ENCODE measurements at places on chromosomes 12 and 14.

DNA sequence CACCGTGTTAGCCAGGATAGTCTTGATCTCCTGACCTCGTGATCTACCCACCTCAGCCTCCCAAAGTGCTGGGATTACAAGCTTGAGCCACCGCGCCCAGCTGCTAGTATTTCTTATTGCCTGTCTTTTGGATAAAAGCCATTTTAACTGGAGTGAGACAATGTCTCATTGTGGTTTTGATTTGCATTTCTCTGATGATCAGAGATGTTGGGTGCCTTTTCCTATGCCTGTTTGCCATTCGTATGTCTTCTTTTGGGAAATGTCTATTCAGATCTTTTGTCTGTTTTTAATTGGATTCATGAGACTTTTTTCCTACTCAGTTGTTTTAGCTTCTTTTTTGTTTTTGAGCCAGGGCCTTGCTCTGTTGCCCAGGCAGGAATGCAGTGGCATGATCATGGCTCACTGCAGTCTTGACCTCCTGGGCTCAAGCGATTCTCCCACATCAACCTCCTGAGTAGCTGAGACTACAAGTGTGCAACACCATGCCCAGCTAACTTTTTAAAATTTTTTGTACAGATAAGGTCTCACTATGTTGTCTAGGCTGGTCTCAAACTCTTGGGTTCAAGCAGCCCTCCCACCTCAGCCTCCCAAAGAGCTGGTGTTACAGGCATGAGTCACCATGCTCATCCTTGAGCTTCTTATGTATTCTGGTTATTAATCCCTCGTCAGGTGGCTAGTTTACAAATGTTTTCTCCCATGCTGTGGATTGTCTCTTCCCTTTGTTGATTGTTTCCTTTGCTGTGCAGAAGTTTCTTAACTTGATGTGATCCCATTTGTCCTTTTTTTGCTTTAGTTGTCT lies 65.9 kb downstream of the ACACB start:
- no peak for DNase-seq
- H3K36me3 ChIP-seq = peaks cover 15% of the 10 kb centered on the region
- no peak overlapping the region for H3K27ac ChIP-seq
- H3K4me1 ChIP-seq = peaks cover 4% of the 10 kb centered on the region
- no peak overlapping the region for H3K4me3 ChIP-seq

GRCh38 chr12:103975368-103975767 lies 9.7 kb downstream of the TDG start:
- H3K4me3 ChIP-seq = no peak overlapping the region
- peaks cover 28% of the 10 kb centered on the region for H3K36me3 ChIP-seq
- no peaks in the 10 kb centered on the region for H3K27me3 ChIP-seq
- H3K4me1 ChIP-seq = peaks cover 25% of the 10 kb centered on the region
- no peak for DNase-seq

DNA sequence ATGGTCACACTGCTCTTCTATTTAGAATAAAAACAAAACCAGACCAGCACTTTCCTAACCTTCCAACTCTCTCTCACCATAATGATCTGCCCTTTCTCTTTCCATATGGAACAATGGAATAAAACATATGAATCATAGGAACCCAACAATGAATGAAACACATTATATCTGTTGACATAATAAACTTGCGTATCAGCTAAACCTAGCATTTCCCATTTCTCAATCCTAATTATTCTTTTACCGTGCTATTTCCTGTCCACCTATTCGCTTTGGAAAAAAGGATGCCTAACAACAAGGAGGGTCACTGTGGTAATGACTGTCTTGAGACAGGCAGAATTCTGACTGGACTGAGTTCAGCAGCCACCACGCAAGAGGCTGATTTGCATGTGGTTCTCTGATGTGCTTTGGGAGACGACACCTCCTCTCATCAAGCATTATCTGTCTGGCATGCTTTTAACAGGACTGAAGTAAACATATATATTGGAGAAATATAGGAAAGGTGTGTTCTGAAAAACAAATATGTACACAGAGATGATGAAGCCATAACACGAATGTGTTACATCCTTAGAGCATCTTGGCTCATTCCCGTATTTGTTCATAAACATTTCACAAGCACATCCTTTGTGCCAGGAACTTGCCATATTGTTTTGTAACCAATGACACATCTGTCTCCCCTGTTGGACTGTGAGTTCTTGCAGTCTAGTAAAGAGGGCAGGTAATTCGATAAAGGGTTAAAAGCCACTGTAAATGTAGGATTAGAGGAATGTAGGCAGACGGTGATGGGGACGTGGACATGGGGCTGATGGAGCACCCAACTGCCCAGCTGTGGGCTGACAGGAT lies 87.7 kb downstream of the PTPRB start:
- H3K36me3 ChIP-seq = no peaks in the 10 kb centered on the region
- H3K27me3 ChIP-seq = peaks cover 8% of the 10 kb centered on the region
- no peaks in the 10 kb centered on the region for H3K4me1 ChIP-seq
- H3K4me3 ChIP-seq = no peak overlapping the region
- no peak overlapping the region for H3K27ac ChIP-seq
- DNase-seq = no peak

GRCh38 chr12:5348057-5348456 lies 83.9 kb upstream of the NTF3 start:
- no peaks in the 10 kb centered on the region for H3K4me1 ChIP-seq
- no peak for DNase-seq
- H3K36me3 ChIP-seq = no peaks in the 10 kb centered on the region
- H3K27me3 ChIP-seq = peaks cover 24% of the 10 kb centered on the region

- H3K4me1 ChIP-seq = no peaks in the 10 kb centered on the region
- no peak overlapping the region for H3K27ac ChIP-seq
- no peaks in the 10 kb centered on the region for H3K36me3 ChIP-seq
- H3K4me3 ChIP-seq = no peak overlapping the region
- no peak for DNase-seq
- peaks cover 9% of the 10 kb centered on the region for H3K27me3 ChIP-seq
These were observed 40.0 kb upstream of the SLC2A13 start for GRCh38 chr12:40145896-40146295.

- no peak overlapping the region for H3K4me3 ChIP-seq
- H3K27ac ChIP-seq = no peak overlapping the region
- H3K36me3 ChIP-seq = peaks cover 7% of the 10 kb centered on the region
- H3K27me3 ChIP-seq = no peaks in the 10 kb centered on the region
- H3K4me1 ChIP-seq = peaks cover 71% of the 10 kb centered on the region
These were observed 18.5 kb downstream of the NCOR2 start for GRCh38 chr12:124548854-124549378.

DNA sequence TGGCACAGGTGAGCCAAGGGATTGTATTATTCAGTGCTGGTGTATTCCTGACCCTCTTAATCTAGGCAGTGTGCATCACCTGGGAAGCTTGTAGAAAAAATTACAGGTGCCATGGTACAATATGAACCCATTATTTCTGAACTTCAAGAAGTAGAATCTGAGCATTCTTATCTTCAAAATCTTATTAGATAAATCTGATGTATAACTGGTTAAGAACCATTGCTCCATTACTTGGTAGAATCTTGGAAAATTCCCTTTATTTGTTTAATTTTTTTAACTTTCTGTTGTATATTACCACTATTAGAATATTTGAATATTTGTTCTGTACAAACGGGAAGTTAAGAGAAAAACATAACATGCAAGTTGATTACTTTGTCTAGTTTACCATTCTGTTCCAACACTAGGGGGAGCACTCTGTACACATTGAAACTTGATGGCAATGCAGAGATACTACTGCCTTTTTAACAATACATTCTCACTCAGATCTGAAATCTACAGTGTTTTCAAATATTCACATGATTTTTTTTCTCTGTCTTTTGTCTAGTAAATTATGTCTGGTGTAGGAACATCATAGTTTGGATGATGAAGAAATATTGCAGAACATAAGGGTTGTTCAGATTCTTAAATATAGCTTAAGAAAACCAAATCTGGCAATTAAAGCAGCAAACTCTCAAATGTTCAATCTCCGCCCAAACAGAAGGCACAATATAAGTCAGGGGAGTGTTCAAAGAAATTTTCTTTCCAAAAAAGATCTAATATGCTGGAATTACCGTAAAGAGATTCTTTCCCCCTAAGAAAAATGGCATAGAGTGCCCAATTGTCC lies 196.6 kb downstream of the PCNX1 start:
- peaks cover 8% of the 10 kb centered on the region for H3K4me1 ChIP-seq
- no peak for DNase-seq
- no peak overlapping the region for H3K27ac ChIP-seq
- no peak overlapping the region for H3K4me3 ChIP-seq
- H3K36me3 ChIP-seq = peaks cover 14% of the 10 kb centered on the region

DNA sequence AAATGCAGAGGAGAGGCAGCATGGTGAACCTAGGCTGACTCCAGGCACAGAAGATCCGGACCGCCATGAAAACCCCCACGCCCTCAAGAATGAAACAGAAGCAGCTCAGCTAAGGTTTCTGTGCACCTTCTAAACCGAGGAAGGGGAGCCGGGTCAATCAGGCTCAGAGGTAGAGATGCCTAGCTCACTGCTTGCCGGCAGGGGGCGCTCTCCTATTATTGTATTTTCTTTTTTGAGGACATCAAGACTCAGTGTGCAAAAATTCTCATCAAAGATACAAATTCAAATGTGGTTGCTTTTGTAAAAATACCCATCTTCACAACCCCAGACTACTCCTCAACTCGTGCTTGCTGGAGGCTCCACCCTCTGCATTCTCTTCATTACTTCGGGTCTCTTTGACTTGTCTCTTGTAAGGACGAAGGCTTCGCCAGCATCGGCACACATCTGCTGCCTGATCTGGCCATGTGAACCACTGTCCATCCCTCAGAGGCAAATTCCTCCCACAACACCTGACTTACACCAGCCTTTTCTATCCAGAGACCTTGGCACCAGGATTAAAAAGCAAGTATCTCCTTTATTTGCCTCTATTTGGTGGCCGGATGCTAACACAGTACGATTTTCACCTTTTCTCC lies 33.4 kb upstream of the RNASE3 start:
- DNase-seq = peak; percentile 57
- H3K4me1 ChIP-seq = peaks cover 2% of the 10 kb centered on the region
- no peaks in the 10 kb centered on the region for H3K36me3 ChIP-seq
- H3K4me3 ChIP-seq = no peak overlapping the region
- no peak overlapping the region for H3K27ac ChIP-seq

GRCh38 chr14:48325486-48325885 lies 650.1 kb upstream of the MDGA2 start:
- H3K27ac ChIP-seq = no peak overlapping the region
- H3K4me1 ChIP-seq = no peaks in the 10 kb centered on the region
- H3K27me3 ChIP-seq = no peaks in the 10 kb centered on the region
- DNase-seq = no peak
- no peaks in the 10 kb centered on the region for H3K36me3 ChIP-seq

GRCh38 chr12:48015954-48016353 lies 11.7 kb upstream of the COL2A1 start:
- no peak overlapping the region for H3K4me3 ChIP-seq
- peaks cover 31% of the 10 kb centered on the region for H3K27me3 ChIP-seq
- H3K4me1 ChIP-seq = no peaks in the 10 kb centered on the region
- H3K27ac ChIP-seq = no peak overlapping the region

All from activated naive CD8-positive, alpha-beta T cell treated with anti-CD3 and anti-CD28 coated beads for 36 hours (primary cell).